ENCODE measurements at places on chromosomes 3 and 15.

DNA sequence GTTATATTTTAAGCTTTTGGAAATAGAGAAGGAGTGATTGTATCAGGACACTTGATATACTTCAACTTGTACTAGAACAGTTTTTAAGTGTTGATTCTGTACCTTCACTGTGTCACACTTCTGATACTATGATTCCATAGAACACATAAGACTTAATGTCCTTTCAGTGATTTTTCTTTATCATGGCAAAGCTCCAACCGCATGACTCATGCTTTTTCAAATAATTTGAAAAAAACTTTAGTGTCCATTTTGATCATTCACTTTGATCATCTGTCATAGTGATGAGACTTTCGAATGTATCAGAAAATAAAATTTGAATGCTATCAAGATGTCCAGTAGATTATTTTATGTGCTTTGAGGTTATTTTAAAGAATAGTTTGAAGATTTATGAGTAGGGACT lies 32.0 kb downstream of the AP4E1 start:
- DNase-seq, result no peak

GRCh38 chr3:90128391-90128790 lies 1021.0 kb downstream of the EPHA3 start:
- no peak for DNase-seq

- DNase-seq, result no peak
Observed at GRCh38 chr3:171984883-171985282, 54.5 kb upstream of the FNDC3B start.

DNA sequence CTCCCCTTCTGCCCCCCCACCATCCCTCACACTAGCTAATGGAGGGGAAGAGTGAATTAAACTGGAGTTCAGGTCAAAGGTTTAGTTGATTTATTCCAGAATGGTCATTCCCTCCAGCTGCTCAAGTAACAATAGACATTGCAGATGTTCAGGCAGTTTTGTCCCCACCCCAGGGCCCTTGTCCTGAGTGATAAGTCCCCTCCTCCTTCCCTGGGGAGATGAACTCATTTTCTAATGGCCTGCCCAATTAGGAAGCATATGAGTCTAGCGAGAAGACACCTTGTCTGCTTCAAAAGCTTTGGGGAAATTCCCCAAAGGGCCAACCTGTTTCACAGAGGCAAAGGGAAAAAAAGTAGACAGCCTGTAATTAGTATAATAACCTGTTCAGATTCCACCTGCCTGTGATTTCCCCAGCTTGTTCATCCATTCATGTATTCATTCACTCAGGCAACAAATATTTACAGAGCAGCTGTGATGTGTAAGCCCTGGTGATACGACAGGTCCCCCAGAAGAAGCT lies 165.3 kb downstream of the SHQ1 start:
- DNase-seq, result no peak

DNA sequence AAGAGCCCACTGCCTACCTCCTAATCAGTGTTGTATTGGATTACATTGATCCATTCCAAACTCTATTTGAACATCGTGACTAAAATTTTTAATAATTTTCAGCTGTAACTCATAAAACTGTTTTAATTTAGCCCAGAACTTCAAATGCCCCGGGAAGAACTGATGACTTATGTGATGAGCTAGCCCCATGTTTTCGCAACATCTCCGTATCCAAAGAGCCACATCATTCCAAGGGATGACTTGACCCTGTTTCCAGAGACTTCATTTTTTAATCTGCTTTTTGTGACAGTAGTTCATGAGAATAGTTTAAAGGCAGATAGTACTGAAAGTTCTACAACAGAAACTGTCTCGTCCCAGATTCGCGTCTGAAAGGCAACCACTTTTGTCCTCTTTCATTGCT lies 97.4 kb downstream of the STAC start:
- no peak for DNase-seq

GRCh38 chr3:80676866-80677265 lies 909.1 kb upstream of the ROBO1 start:
- no peak for DNase-seq

- no peak for DNase-seq
Observed at GRCh38 chr15:89175617-89176191, 45.7 kb downstream of the RLBP1 start.

GRCh38 chr3:11168406-11168805 lies 14.1 kb downstream of the HRH1 start:
- no peak for DNase-seq

- DNase-seq, result peak; percentile 65
Observed at GRCh38 chr3:11719406-11720303, 75.9 kb upstream of the VGLL4 start.

GRCh38 chr15:101200181-101200580 lies 51.7 kb downstream of the CHSY1 start:
- DNase-seq, result no peak

DNA sequence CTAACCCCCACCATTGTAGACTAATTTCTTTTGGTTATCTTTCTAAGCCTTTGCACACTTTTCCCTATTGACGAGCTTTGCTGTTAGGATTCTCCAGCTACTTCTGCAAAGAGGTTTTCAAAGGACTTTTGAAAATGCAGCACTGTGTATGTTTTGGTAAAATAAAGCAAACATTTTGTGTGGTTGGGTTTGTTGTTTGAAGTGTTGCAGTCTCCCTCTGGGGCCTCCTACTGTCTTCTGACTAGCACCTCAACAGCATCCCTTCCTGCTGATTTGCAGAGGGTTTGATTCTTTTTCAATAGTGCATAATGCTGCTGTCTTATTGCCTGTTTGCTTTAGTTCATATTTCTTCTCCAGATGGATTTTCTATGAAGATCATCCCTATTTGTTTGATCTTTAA lies 775.1 kb upstream of the CFAP20DC start:
- DNase-seq, result no peak

- no peak for DNase-seq
Observed at GRCh38 chr3:149460117-149460516, 14.4 kb upstream of the TM4SF4 start.

DNA sequence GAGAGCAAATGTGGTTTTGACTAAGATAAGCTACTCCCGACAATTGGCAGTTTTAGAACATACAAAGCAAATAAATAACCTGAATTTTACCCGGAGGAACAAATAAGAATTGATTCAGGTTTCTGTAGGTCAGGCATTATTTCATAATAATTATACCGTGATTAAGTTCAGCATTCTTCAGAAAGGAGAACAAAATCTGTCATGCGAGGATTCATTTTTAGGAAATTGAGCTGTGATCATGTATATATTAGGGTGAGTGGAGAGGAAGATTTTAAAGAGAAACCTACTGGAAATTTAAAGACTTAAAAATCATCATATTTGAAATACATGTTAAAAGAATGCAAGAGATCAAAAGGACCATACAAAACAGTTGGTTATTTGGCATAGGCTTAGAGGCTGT lies 20.5 kb downstream of the ZNF609 start:
- DNase-seq, result no peak

DNA sequence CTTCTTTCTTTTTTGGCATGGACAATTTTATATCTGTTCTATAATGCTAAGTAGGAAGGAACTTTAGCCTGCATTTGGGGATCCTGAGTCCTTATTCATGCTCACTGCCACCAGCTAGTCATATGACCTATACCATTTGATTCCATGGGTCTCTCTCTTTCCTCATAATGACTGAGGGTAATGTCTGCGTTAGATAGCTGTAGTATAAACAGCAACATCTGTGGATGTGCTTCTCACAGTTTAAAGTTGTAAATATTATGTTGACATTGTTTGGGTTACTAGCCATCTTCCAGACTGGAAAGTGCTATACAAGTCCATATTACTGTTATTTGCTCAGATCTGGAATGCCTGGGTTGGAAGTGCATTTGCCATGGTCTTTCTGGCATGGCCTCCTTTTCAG lies 274.9 kb upstream of the SEMA6D start:
- no peak for DNase-seq

DNA sequence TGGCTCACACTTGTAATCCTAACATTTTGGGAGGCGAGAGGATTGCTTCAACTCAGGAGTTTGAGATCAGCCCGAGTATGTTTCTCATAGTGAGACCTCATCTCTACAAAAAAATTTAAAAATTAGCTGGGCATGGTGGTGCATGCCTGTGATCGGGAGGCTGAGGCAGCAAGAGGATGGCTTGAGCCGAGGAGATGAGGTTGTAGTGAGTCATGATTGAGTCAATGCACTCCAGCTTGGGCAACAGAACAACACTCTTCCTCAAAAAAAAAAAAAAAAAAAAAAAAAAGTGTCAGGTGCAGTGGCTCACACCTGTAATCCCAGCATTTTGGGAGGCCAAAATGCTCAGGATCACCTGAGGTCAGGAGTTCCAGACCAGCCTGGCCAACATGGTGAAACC lies 2.4 kb downstream of the RPL39L start:
- DNase-seq, result no peak

GRCh38 chr15:83510001-83510400 lies 62.9 kb downstream of the SH3GL3 start:
- no peak for DNase-seq

- no peak for DNase-seq
Observed at GRCh38 chr3:46186471-46187340, 21.4 kb downstream of the CCR1 start.

DNA sequence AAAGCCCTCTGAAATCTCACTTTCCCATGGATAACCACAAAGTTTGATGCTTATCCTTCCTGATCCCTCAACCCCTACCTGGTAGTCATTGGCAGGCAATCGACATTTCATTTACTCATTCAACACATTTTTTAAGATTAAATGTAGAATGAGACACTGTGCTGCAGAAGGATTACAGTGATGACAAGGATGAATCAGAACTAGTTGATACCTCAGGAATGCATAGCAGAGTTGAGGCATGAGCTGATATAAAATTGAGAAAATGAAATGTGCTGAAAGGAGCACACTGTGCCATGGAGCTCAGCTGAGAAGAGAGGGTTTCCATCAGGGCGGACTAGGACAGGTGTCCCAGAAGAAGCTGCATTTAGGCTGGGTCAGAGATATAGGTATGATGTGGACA lies 48.9 kb upstream of the ACTL6A start:
- DNase-seq, result no peak

- no peak for DNase-seq
Observed at GRCh38 chr3:194879991-194880939, 194.6 kb downstream of the FAM43A start.

DNA sequence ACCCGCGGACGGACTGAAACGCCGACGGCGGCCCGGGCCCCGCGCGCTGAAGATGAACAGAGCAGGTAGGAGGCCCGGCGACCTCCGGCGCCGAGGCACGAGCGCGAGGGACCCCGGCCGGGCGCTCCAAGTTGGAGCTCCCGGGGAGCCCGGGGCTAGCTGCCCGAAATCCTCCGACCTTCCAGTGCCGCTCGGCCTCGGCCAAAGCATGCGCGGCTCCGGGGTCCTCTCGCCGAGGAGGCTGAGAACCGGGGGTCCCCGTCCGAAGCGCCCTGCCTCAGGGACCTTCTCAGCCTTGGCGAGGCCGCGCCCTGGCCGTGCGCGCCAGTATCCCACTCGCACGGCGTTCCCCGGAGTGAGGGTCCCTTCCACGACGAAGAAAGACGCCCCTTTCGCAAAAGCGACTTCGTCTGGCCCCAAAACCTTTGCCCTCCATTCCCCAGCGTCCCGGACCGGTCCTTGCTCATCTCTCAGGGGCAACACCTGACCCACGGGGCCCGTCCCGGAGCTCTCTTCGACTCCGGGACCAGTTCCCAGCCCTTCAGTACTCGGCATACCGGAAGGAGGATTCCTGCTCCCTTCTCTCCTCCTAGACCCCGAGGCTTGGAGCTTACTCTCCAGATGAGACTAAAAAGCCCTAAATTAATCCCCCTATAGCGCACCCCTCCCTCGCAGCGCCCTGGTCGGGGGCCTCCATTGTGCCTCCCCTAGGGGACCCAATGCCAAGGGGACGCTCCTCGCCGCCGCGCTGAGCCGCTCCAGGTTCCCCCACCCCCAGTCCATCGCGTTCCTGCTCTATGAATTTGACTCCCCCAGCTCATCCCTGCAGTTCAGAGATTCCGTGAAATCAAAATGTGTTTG lies 7.7 kb upstream of the FGD5 start:
- no peak for DNase-seq

- no peak for DNase-seq
Observed at GRCh38 chr3:24573576-24573975, 78.9 kb upstream of the THRB start.

GRCh38 chr15:25869701-25870100 lies 6.6 kb upstream of the ATP10A start:
- DNase-seq, result no peak

GRCh38 chr3:41684797-41685735 lies 276.8 kb downstream of the ULK4 start:
- DNase-seq, result no peak

DNA sequence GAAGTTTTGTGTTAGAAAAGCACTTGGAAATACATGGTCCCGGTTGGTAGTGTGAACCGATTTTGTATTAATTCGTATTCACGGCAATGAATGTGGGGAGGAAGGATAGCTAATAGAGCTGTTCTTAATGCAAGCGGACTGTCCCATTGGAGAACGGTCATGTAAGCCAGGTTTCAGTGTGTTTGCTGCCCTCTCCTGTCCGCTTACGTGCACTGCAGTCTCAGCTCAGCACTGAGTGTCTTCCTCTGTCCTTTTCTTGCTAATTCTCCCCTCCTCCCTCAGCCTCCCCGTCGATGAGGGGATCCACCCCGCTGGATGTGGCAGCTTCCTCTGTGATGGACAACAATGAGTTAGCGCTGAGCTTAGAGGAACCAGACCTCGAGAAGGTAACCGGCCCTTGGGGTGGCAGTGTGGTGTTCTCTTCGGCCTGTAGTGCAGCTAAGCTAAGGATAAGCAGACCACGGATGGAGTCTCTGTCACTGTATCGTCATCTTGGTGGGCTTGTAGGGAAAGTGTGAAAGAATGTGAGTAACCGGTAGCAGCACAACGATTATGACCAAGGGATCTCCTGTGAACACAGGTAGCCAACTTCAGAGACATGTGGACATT lies 267.5 kb upstream of the CHRM5 start:
- peak; percentile 32 for DNase-seq

DNA sequence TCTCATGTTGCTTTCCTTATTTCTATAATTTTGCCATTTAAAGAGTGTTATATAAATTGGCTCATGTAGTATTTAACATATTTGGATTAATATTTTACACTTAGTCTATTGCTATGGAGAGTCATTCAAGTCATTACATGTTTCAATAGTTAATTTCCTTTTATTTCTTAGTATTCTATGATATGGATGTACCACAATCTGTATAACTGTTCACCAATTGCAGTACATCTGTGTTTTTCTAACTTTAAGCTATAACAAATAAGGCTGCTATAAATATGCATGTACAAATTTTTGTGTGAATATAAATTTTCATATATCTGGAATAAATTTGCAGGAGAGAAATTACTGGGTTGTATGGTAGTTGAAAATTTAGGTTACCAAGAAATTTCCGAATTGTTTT lies 993.4 kb downstream of the NAALADL2 start:
- no peak for DNase-seq

- no peak for DNase-seq
Observed at GRCh38 chr3:106809623-106810299, 567.5 kb upstream of the CCDC54 start.

DNA sequence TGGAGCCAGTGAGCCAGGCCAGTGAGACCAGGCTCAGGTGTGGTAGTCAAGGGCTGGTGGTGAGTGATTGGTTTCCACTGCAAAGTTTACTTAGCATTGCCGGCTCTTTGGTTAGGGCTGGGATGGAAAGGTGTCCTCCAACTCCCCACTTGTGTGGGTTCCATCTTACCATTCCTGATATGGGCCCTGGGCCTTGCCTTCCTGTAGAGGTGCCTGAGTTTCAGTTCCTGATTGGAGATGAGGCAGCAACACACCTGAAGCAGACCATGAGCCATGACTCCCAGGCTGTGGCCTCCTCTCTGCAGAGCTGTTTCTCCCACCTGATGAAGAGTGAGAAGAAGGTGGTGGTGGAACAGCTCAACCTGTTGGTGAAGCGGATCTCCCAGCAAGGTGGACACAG lies 3.1 kb downstream of the MPI start:
- no peak for DNase-seq

All from activated T-cell treated with anti-CD3 and anti-CD28 coated beads for 4 hours (primary cell).